ENCODE measurements at places on chromosomes 12 and 14.
A peak's percentile ranks its signal among the peaks of the same experiment; 100 is the strongest.

DNA sequence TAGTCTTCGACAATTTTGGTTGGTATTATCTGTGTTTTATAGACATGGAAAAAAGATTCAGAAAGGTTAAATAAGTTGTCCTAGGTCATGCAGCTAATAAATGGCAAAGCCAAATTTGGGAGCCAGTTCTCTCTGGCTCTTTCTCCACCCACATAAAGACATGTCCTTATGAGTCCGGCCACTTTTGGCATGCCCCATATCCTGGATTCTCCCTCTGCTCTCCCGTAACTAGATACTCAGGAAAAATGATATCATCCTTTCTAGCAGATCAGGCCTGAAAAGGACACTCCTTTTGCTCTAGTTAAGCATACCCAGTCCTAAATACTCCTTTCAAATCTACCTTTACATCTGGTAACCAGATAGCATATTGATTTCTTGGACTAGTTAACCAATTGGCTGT lies 64.4 kb downstream of the TTLL5 start:
- DNase-seq: no peak

GRCh38 chr14:42703501-42703900 lies 1096.8 kb downstream of the LRFN5 start:
- DNase-seq: no peak

- DNase-seq: no peak
These were observed 98.3 kb downstream of the UNC79 start for GRCh38 chr14:93528884-93529558.

DNA sequence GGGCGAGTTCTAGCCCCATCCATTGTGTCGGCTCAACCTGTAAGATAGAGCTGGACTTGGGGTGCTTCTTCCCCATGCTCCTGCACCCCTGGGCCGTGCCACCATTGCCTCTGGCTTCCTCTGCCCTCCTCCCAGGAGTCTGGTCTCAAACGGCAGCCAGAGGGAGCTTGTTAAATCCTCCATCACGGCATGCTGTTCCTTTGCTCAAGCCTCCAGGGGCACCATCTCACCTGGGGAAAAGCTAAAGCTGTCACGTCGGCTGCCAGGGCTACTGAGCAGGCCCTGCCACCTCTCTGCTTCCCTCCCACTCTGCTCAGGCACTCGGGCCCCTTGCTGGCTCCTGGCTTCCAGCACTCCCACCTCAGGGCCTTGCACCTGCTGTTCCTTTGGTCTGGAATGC lies 140.4 kb downstream of the RBM19 start:
- DNase-seq: no peak

DNA sequence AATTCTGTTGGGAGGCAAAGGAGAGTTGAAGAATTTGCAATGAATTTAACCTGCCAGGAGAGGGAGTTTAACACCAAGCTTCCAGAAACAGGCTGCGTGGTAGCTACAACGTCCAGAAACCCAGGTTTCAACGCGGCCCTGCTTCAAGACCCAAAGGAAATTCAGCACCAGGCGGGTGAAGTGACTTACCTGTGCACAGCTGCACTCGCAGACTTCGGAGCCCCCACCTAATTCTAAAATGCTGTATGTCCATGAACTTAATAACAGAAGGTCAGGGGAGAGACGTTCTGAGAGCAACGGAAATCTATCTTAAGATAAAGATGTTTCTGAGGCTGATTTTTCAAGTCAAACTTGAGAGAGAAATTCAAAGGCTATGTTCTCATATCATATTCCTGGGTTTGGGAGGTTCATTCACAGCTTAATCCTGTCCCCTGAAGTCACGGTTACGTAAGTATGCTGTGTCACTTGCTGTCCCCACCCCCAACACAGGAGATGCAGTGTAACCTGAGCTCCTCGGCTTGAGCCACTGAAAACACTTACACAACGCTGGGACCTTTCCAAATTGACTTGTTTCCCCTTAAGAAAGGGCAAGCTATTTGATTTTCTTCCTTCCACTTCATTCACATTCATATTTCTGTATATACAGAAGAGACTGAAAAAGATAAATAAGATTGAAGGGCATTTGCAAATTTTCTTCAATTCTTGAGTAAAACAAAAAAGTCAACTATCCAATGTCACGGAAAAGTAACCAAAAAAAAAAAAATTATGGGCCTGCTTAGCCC lies 22.7 kb downstream of the CLIP1 start:
- peak; percentile 89 for DNase-seq

DNA sequence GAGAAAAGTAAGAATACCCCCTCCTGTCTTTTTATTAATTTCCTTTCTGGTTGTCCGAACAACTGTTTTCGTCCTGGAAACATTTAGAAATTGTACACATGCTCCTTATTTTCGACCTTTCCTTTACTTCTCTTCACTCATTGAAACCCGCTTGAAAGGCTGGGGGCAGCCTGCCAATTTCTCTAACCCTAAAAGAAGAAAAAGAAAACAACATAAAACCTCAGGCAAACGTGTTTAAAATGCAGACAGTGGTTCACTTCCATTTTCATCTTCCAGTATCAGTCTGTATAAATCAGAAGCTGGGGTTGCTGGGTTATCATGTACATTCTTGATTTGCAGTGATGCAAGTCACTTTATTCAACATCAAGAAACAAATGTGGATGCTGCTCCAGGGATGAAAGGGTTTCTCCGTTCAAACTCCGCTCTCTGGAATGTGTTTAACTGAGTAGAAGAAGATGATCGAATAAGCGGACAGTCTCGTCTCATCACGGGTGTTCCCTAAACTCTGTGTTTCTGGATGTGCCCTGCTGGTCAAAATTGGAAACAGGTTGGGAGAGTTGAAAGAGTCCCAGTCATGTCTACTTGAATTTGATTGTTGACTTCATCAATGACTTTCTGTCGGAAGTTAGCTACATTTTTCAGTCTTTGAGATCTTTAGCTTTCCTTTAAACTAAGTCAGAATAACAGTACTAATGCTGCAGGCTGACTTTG lies 1042.2 kb downstream of the BCL11B start:
- DNase-seq: no peak

DNA sequence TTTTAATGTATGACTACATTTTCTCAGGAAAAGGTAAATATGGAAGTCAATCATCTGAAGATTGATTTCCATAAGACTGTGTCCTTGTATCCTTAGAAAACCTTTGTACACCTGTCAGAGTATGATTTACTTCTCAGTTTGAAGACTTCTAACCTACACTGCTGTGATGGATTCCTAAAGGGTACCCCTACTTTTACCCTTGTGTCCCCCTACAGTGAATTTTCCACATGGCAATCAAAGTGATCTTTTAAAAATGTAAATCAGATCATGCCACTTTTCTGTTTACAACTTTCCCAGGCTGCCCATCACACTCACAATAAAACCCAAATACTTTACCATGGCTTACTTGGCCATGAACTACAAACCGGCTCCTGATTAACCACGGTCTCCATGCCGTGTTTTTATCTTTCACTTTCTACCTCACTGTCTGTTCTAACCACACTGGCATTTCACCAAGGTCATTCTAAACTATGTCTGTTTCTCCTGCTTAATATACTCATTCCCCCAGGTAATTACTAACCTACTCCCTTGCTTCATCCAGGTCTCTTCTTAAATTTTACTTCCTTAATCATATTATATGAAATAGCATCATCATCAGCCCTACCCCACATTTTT lies 8.1 kb downstream of the DNAI7 start:
- no peak for DNase-seq

- no peak for DNase-seq
These were observed 14.9 kb upstream of the HEATR5A start for GRCh38 chr14:31435276-31435675.

- no peak for DNase-seq
These were observed 242.5 kb downstream of the SEC23A start for GRCh38 chr14:38860530-38860929.

DNA sequence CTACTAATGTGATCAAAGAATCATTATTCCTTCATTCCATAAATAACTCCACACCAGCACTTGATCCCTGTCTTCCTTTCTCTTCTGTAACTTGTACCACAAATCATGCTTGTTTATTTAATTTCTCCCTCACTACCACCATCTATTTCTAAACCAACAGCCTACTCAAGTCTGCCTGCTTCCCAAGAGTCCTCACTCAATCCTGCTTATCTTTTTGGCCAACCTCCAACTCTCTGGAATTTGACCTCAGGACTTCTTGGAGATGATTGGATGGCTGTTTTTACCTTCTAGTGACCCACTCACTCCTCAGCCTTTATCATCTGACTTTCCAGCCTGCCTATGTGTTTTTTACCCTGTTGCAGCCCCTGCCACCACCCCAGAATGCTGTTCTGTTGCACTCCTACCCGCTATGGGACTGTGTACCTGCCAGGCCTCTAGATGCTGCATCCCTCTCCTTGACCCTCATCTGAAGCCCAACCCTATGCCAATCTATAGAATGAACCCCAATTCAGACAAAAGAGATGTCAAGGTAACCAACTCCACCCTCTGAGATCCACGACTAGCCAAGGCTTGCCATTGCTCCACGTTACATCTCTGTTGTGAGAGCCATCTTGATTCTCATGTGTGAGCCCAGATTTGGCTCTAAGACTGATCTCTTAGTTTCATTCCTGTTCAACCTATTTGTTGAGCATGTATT lies 150.2 kb upstream of the PLEKHG7 start:
- no peak for DNase-seq

GRCh38 chr12:17076811-17077210 lies 470.8 kb upstream of the LMO3 start:
- no peak for DNase-seq

DNA sequence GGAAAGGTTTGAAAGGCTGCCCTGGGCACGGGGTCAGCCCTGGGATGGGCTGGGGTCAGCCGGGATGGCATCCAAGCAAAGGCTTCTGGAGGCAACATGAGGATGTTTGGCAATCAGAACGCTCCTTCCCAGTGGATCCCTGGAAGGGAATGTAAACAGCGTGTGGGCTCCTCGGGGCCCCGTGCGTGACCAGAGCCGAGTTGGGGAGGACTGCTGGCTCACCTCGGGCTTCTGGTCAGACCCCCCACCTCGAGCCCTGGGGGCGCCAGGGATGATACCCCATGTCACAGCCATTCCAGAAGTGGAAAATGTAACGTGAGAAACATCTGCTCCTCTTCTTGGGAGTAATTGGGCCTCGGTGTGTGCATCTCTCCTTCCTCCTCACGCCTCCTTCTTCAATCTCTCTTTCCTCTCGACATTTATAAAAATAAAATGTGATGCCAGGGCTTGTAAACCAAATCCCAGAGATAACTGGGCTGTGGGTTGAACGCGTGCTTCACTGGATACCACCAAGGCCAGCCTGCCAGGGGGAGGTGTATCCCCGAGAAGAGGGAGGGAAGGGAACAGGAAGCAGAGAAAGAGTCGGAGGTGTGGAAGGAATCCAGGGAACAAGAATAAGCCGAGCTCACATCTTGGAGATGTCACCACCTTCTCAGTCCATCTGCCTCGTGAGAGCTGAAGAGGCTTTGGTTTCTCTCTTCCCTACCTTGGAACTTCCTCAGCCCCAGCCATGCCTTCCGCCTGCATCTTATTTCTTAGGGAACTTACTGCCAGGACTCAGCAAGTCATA lies 144.8 kb downstream of the NUAK1 start:
- DNase-seq: no peak

DNA sequence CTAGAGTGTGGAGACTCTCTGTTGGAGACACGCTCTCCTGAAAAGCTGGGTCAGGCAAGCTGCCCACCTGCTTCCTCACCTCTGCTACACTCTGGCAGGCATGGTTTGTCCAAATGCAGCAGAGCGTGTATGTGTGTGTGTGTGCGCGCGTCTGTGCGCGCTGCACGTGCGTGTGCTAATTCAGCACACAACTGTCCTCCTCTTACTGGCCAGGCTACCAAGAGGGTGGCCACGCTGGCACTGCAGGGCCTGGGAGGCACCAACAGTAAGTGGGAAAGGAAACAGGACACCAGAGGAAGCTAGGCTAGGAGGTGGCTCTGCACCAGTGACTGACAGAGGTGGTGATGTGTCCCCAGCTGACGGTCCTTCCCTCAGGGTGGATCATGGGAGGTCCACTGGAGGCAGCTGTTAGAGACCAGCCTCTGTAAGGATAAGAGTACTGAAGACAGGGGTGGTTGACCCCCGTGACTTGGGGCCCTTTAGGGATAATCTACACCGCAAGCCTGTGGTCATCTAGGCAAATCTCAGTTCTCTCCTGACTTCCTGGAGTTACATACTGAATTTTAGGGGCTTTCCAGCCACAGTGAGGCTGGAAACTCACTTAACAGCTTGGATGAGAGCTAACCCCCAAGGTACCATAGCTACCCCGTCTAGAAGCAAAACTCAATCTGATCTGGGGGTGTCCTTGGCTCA lies 15.6 kb upstream of the TFCP2 start:
- no peak for DNase-seq

DNA sequence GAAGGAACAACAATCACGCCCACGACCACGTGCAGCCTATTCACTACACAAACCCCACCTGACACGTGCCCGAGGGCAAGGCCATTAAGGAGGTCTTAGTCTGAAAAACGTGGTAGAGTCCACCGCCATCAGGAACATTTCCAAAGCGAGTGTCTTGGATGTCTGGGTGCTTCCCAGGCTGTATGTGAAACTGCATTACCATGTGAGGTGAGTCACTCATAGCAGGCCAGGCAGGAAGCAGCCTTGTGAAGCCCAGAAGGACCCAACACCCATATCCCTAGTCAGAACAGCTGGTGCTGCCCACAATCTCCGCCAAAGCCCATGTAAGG lies 3.3 kb upstream of the KRT79 start:
- DNase-seq: no peak

DNA sequence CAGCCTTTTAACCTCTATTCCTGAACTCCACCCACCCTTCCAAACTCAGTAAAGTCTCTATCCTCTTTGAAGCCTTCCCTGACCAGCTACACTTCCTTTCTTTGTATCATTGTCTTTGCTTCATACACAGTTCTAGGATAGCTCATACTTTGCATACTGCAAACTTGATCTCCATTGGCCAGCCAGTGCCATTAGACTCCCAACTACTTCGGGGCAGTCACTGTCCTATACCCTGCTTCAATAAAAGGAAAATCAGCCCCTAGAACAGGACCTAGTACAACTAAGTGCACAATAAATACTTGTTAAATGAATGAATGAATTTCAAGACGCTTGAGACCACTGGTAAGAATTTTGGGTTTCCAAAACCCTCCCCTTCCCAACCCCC lies 521 bp upstream of the PIP4K2C start:
- no peak for DNase-seq

GRCh38 chr12:107646436-107646835 lies 39.2 kb upstream of the PWP1 start:
- DNase-seq: no peak

DNA sequence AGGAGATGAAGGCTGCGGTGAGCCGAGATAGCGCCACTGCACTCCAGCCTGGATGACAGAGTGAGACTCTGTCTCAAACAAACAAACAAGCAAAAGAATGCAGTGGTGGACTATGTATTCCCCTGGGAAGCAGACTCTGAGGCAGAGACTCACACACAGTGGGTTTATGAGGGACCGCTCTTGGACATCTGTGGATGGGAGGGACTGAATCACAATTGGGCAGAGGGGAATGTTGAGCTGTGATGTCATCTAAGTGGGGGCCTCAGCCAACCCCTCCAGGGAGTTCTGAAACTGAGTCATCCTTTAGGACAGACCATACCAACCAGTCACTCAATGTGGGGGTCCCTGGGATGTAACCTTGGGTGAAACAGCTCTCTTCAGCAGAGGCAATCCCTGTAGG lies 151.0 kb downstream of the SUDS3 start:
- no peak for DNase-seq

- no peak for DNase-seq
These were observed 29.8 kb upstream of the C14orf180 start for GRCh38 chr14:104549536-104550339.
